ENCODE measurements at places on chromosomes 16 and 17. TPM values are rescaled to one million over a fixed set of nuclear protein-coding genes. Genes with fewer than 3 reads are reported as not detected.

CACNA1G gene
- total RNA-seq: not detected

SHCBP1 gene
- total RNA-seq: 11.5 TPM

RHBDF1 gene
- total RNA-seq: 20.6 TPM

NUPR1 gene
- under 0.01 TPM for total RNA-seq

HBA2 gene
- not detected for total RNA-seq

Data from endothelial cell of coronary artery (primary cell).